Hepatocyte (in vitro differentiated cells): ENCODE measurements at places on chromosomes 5 and 9.
A peak's percentile ranks its signal among the peaks of the same experiment; 100 is the strongest.

GRCh38 chr9:112631313-112632070 lies 86.4 kb downstream of the INIP start:
- no peaks in the 10 kb centered on the region for H3K36me3 ChIP-seq
- no peaks in the 10 kb centered on the region for H3K4me1 ChIP-seq
- no peak overlapping the region for H3K27ac ChIP-seq
- no peak overlapping the region for H3K4me3 ChIP-seq
- DNase-seq = no peak

- H3K4me3 ChIP-seq = no peak overlapping the region
- no peaks in the 10 kb centered on the region for H3K4me1 ChIP-seq
- no peak for DNase-seq
- no peak overlapping the region for H3K27ac ChIP-seq
Observed at GRCh38 chr9:8734760-8735159, 935.2 kb upstream of the DMAC1 start.

GRCh38 chr9:4622016-4622415 lies 40.1 kb upstream of the PLPP6 start:
- no peak overlapping the region for H3K4me3 ChIP-seq
- H3K27ac ChIP-seq = no peak overlapping the region
- no peak for DNase-seq
- H3K36me3 ChIP-seq = no peaks in the 10 kb centered on the region
- H3K4me1 ChIP-seq = no peaks in the 10 kb centered on the region

- H3K4me3 ChIP-seq = no peak overlapping the region
- H3K4me1 ChIP-seq = no peaks in the 10 kb centered on the region
- no peaks in the 10 kb centered on the region for H3K36me3 ChIP-seq
- H3K27me3 ChIP-seq = no peaks in the 10 kb centered on the region
- no peak for DNase-seq
Observed at GRCh38 chr5:124408738-124409453, 337.5 kb downstream of the ZNF608 start.

GRCh38 chr5:88886746-88887341 lies 3.9 kb upstream of the MEF2C start:
- no peak for DNase-seq
- H3K4me1 ChIP-seq = no peaks in the 10 kb centered on the region
- H3K4me3 ChIP-seq = no peak overlapping the region
- H3K36me3 ChIP-seq = no peaks in the 10 kb centered on the region
- no peak overlapping the region for H3K27ac ChIP-seq

DNA sequence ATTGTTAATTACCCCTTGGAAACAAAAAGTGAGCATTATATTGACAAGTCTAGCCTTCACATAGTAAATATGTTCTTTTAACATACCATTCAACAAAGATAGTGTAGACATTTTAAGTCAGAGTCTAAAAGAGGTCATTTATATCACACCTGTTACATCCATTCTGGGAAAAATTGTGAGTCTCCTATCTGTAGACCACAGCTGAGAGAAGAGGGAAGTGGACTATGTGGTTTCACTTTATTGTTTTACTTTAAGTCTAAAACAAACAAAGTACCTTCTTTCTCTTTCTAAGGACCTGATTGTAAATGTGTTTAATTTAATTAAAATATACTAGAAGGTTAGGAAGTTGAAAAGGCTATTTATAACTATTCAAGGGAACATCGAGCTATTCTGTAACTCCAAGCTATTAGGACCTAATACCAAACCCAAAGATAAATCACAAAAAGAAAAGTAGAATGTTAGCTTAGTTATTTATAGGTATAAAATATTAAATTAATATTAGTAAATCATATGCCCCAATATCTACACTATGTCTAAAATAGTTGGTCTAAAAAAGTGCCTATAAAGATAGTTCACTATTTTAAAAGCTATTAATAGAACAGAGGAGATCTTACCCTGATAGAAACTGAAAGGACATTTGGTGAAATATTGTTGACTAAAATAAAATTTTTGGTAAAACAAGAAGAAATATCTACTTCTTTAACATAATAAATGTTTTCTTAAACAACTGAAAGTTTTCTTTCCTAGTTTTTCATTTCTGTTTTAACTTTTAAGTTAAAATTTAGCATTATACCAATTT lies 134.9 kb downstream of the TMEM167A start:
- no peaks in the 10 kb centered on the region for H3K4me1 ChIP-seq
- no peak overlapping the region for H3K4me3 ChIP-seq
- no peak overlapping the region for H3K27ac ChIP-seq
- DNase-seq = no peak
- H3K27me3 ChIP-seq = no peaks in the 10 kb centered on the region

- no peak for DNase-seq
- H3K4me1 ChIP-seq = no peaks in the 10 kb centered on the region
- H3K36me3 ChIP-seq = no peaks in the 10 kb centered on the region
Observed at GRCh38 chr5:79619854-79620253, 7.6 kb downstream of the TENT2 start.

GRCh38 chr5:173582216-173583111 lies 34.0 kb downstream of the BOD1 start:
- H3K36me3 ChIP-seq = no peaks in the 10 kb centered on the region
- H3K4me1 ChIP-seq = no peaks in the 10 kb centered on the region
- no peak overlapping the region for H3K4me3 ChIP-seq
- no peak overlapping the region for H3K27ac ChIP-seq
- no peak for DNase-seq

DNA sequence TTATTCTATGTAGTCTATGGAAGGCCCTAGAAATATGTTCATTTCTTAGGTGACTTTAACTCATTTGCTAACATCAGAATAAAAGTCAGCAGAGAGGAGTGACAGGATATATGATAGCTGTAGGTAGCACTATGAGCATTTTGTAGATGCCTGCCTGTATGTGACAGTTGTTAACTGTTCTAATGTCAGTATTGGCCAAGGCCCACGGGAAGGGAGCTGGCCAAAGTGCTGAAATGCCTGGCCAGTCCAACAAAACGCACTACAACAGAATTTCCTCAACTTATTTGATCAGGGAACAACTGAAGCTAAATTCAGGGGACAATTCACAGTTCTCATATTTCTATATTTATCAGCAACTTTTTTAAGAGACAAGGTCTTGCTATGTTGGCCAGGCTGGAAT lies 20.8 kb downstream of the SV2C start:
- H3K36me3 ChIP-seq = no peaks in the 10 kb centered on the region
- H3K4me1 ChIP-seq = no peaks in the 10 kb centered on the region
- DNase-seq = peak; percentile 73

GRCh38 chr9:86734771-86735170 lies 212.5 kb downstream of the GAS1 start:
- peaks cover 36% of the 10 kb centered on the region for H3K4me1 ChIP-seq
- H3K27ac ChIP-seq = peak overlapping the region; percentile 49
- no peaks in the 10 kb centered on the region for H3K36me3 ChIP-seq
- H3K4me3 ChIP-seq = no peak overlapping the region
